CD4-positive, alpha-beta T cell (primary cell): ENCODE measurements at places on chromosomes 13 and 19. TPM values are rescaled to one million over a fixed set of nuclear protein-coding genes. Genes with fewer than 3 reads are reported as not detected.

The KANK2 gene
- total RNA-seq = not detected

GRCh38 chr13:105365831-105366230 is 1169.6 kb downstream of the EFNB2 start:
- no peaks in the 10 kb centered on the region for H3K4me1 ChIP-seq
- H3K27me3 ChIP-seq = no peaks in the 10 kb centered on the region
- DNase-seq = no peak

GRCh38 chr19:48135411-48135810 is 24.8 kb upstream of the PLA2G4C start:
- H3K4me3 ChIP-seq = no peak overlapping the region
- no peaks in the 10 kb centered on the region for H3K4me1 ChIP-seq
- peaks cover 37% of the 10 kb centered on the region for H3K36me3 ChIP-seq

GRCh38 chr13:66888698-66889097 is 341.4 kb downstream of the PCDH9 start:
- no peak for DNase-seq
- H3K4me1 ChIP-seq = no peaks in the 10 kb centered on the region
- no peak overlapping the region for H3K4me3 ChIP-seq
- no peaks in the 10 kb centered on the region for H3K36me3 ChIP-seq

DNA sequence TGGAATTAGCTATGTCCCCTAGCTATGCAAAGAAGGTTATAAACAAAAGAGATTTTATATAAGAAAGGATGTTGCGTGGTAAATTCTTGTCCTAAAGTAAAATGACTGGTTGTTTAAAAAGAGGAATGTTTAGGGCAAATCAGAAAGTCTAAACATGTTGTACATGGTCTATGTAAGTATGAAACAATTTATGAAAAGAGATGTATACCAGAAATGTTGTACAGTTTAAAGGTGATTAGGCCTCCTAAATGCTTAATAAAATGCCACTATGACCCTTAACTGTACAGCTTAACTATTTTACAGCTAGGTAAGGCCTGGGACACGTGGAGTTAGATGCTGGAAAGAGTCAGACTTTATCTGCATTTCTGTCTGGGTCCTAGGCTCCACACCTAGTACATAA is 775.9 kb upstream of the KLHL1 start:
- H3K27ac ChIP-seq = no peak overlapping the region
- H3K27me3 ChIP-seq = no peaks in the 10 kb centered on the region
- no peaks in the 10 kb centered on the region for H3K4me1 ChIP-seq
- no peaks in the 10 kb centered on the region for H3K36me3 ChIP-seq
- H3K4me3 ChIP-seq = no peak overlapping the region

GRCh38 chr13:99014522-99014921 is 36.7 kb upstream of the DOCK9 start:
- no peaks in the 10 kb centered on the region for H3K36me3 ChIP-seq
- H3K4me3 ChIP-seq = no peak overlapping the region
- H3K27me3 ChIP-seq = no peaks in the 10 kb centered on the region
- peaks cover 21% of the 10 kb centered on the region for H3K4me1 ChIP-seq
- no peak overlapping the region for H3K27ac ChIP-seq

DNA sequence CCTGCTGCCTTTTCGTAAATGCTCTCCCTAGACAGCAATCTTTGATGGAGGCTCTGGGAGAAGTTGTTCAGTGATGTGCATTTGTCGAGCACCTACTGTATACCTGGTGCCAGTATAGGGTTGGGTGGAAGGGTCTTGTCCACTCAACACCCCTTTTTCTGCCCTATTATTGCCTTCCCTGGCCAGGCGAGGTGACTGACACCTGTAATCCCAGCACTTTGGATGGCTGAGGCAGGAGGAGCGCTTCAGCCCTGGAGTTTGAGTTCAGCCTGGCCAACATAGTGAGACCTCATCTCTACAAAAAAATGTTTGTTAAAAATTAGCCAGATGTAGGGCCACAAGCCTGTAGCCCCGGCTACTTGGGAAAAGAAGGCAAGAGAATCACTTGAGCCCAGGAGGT is 49.3 kb downstream of the NFIC start:
- no peaks in the 10 kb centered on the region for H3K27me3 ChIP-seq
- H3K27ac ChIP-seq = no peak overlapping the region
- H3K36me3 ChIP-seq = no peaks in the 10 kb centered on the region
- H3K4me1 ChIP-seq = no peaks in the 10 kb centered on the region
- DNase-seq = no peak
- no peak overlapping the region for H3K4me3 ChIP-seq

- no peaks in the 10 kb centered on the region for H3K36me3 ChIP-seq
- no peak overlapping the region for H3K27ac ChIP-seq
- H3K4me3 ChIP-seq = no peak overlapping the region
- no peak for DNase-seq
- H3K4me1 ChIP-seq = no peaks in the 10 kb centered on the region
Measured at GRCh38 chr19:56324436-56324835, 9.8 kb upstream of the ZSCAN5A start.
